ENCODE measurements at places on chromosomes 11 and 22.

DNA sequence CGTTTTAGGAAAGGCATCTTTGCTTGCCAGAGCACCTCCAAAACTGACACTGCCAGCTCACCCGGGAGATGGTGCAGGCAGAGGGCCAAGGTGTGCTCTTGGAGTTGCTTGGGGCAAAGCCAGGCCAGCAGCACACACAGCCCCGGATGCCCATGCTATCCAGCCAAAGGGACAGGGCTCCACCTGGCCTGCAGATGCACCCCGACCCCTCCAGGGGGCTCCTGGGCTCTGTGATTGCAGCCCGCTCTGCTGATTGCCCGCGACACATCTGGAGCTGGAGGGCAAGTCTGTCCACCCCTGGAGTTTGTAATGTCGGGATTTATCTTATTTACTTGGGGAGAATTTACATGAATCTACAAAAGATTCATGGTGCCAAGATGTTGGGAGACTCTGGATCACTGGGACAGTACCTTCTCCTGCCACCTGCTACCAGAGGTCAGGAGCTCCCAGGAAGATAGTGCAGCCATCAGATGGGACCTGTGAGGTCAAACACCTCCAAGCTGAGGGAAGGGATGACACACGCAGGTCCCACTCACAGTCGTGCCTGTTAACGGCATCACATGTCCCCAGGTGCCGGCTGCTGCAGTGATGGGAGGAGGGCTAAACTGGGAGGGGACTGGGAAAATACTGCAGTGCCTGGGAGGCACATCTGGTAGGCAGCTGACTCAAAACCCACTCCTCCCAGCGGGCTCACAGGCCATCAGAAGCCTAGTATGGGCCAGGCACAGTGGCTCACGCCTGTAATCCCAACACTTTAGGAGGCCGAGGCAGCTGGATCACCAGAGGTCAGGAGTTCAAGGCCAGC lies 17.2 kb downstream of the CBX7 start:
- DNase-seq, result no peak

- no peak for DNase-seq
Measured at GRCh38 chr22:30193031-30193775, 53.4 kb downstream of the LIF start.

DNA sequence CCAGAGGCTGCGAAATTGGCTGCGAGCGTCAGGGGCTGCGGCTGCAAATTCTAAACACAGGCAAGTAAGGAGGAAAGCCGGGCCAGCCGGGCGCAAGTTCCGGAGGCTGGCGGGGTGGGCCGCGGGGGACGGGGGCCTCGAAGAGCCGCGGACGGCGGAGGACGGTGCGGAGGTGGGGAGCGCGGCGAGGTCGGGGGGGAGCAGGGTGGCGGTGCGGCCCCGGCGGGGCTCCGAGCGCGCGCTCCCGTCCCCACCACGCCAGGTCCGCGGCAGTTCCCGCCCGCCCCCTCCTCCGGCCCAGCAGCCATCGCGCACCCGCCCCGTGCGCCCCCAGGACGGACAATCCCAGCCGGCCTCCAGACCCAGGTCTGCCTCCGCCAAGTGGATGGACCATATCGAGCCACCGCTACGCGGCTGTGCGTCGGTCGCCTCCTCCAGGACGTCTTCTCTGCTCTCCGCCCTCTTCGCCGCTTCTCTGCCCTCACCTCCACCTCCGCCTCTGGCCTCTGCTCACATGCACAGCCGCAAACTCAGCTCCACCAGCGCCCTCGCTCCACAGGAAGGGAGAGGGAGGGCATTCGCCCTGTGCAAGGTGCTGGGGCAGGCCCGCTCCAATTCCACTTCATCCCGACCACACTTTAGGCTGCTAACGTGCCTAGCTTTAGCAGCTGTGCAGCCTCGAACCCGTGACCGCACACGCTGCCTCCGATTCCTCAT lies 7.2 kb downstream of the ELFN2 start:
- no peak for DNase-seq

DNA sequence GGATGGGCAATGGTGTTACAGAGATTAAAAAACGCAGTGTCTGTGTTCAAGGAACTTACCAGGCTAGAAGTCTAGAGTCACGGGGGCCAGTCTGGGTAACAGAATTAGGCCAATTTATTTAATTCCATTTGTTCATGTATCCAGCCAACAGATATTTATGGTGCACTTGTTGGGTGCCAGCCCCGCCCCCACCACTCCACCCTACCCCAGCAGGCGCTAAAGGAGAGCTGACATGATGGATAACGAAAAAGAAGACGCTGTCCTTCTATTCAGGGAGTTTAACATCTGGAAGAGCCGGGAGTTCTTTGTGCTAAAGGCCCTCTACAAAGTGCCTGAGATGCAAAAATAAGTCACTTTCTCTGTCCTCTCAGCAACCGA lies 1.1 kb upstream of the BMAL1 start:
- no peak for DNase-seq

Data from stimulated activated CD4-positive, alpha-beta T cell treated with anti-CD3 and anti-CD28 coated beads, Interleukin-15, amount 100 ng/mL, for 1 hour (primary cell).